Sciatic nerve (tissue), 2 donors: ENCODE measurements at places on chromosomes 2 and 18. TPM values are rescaled to one million over a fixed set of nuclear protein-coding genes. Genes with fewer than 3 reads are reported as not detected.

STAT4 gene
- 3.5 TPM for total RNA-seq

IL36G gene
- not detected for total RNA-seq

SLC23A3 gene
- total RNA-seq: 3.3 TPM

RAB27B gene
- 0.62 TPM for total RNA-seq

ABHD1 gene
- 3.6 TPM for total RNA-seq

CGREF1 gene
- 4.1 TPM for total RNA-seq

C2orf80 gene
- total RNA-seq: not detected

RAD51AP2 gene
- not detected for total RNA-seq

SCYGR4 gene
- not detected for total RNA-seq

COL3A1 gene
- total RNA-seq: 191 TPM

KATNAL2 gene
- 5.6 TPM for total RNA-seq
